ENCODE measurements at places on chromosomes 6 and 20.

- ATAC-seq, result no peak
Measured at GRCh38 chr6:50520326-50521266, 192.7 kb upstream of the TFAP2D start.

GRCh38 chr20:46400253-46400652, 6.2 kb downstream of the ELMO2 start:
- ATAC-seq, result no peak

GRCh38 chr6:42745083-42745639, 742 bp downstream of the TBCC start:
- no peak for ATAC-seq

GRCh38 chr6:90406142-90406794, 109.6 kb upstream of the BACH2 start:
- ATAC-seq, result peak; percentile 97

DNA sequence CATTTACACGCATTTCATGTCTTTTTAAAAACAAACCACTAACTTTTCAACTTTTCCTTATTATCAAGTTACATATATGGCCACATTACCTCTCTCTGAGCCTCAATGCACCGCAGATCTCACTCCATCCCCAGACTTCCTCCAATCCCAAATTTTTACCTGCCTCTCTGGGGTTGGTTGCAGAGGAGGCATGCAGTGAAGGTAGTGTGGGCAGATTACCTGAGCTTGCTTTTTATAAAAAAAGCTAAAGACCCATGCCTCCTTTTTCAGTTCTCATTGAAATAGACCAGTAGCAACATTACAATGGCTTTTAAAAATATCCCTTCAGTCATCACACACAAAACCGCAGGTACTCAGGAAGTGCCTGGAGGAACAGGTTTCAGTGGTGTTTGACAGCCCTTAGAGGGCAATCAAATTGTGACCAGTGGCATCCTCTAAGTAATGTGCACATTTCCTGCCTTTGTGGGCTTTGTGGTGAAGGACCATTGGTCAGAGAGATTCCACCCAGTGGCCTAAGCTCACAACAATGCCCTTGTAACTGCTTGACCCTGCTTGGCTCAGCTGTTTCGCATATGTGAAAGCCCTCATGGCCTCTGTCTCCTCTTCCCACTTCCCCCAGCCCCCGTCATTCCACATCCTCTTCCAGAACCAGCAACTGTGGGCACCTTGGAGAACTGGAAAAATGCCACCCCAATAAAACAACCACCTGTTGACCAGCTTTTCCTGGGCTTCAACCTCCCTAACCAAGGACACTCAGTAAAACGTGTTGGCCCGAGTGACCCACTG, 30.2 kb upstream of the IL17A start:
- no peak for ATAC-seq

- no peak for ATAC-seq
Measured at GRCh38 chr6:1971612-1972011, 273.8 kb downstream of the GMDS start.

DNA sequence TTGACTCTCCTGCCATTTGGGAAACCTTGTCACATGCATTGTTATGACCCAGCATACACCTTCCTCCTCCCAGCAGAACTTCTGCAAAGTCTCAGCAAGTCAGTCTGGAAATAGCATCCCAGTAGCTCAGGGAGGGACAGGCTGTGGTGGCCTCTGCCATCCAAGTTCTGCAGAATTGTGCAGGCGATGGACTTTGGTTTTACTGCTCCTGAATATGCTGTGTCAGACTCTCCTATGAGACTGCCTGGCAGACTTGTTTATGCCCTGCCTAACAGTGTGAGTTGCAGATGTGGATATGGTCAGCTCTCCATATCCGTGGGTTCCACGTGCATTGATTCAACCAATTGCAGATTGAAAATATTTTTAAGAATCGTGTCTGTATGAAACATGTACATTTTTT, 52.8 kb downstream of the SNRNP48 start:
- ATAC-seq, result no peak

- ATAC-seq, result no peak
Measured at GRCh38 chr6:128438393-128438792, 82.0 kb downstream of the PTPRK start.

- ATAC-seq, result no peak
Measured at GRCh38 chr6:142015011-142015410, 117.7 kb upstream of the GJE1 start.
